Renal cortical epithelial cell (primary cell): ENCODE measurements at places on chromosomes 5 and 9. TPM values are rescaled to one million over a fixed set of nuclear protein-coding genes. Genes with fewer than 3 reads are reported as not detected.

GRCh38 chr5:19018822-19019221 lies 969.2 kb downstream of the CDH18 start:
- no peak for DNase-seq

DNA sequence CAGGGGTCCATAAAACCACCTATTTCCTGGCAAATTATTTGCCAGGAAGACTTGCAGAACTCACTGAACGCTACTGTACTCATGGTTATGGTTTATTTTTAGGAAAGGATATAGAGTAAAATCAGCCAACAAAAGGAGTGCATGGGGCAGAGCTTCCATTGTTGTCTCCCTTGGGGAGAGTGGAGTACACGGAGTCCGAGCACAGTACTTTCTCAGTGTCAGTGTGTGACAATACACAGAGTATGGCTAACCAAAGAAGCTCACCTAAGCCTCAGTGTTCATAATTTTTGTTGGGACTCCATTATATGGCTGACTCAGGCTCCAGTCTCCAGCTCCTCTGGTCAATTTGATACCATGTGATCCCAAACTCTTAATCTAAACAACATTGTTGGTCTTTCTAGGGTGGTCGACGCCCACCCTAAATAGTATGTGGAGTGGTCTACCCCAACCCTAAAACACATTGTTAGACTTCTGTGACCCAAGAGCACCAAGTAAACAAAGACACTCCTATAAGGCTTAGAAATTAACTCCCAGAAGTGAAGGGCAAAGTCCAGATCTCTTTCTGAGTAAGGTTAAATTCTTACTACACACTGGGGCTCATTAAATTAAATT lies 74.9 kb downstream of the SLC44A1 start:
- DNase-seq: no peak

DNA sequence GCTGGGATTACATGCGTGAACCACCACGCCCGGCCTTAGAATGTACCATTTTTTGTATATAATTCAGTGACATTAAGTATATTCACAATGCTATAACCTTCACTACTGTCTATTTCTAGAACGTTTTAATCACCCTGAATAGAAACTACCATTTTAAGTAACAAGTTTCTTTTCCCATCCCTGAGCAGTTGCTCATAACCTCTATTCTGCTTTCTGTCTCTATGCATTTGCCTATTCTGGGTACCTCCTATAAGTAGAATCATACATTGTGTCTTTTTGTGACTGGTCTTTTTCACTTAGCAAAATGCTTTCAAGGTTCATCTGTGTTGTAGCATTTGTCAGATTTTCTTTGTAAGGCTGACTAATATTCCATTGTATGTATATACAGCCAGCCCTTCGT lies 39.9 kb downstream of the DDX46 start:
- DNase-seq: no peak

DNA sequence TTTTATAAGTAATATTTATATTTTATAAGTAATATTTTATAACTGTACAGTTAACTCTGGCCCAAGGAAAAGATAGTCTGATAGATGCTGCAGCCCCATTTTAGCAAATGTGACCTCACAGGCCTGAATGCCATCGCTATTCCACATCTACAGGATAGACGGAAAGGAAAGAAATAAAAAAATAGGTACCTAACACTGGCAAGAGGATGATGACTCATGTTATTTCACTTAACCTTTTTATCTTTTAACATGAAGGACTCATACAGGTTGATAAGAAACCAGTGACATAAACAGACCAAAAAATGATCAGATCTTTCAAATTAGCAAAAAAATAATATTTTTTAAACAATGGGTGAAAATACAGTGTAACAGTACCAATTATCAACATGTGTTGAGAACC lies 2.7 kb downstream of the CD274 start:
- no peak for DNase-seq

GRCh38 chr5:57478826-57479225 lies 3.8 kb downstream of the ACTBL2 start:
- no peak for DNase-seq

DNA sequence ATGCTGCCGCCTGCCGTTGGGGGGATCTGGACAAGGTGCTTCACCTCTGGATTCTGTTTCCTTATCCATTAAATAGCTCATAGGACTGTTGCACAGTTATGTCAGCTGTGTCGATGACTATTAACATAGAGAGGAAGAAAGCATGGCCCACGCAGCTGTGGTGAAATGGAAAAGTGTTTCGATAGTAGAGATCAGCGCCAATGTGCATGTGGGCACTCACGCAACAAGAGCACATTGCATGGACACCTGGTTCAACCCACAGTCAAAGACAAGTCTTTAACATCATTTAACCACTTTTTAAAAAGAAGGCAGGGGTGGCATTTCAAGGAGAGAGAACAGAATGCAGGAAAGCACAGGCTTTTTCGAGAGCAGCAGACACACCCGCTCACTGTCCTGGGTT lies 107.6 kb downstream of the ADCY2 start:
- DNase-seq: no peak

- peak; percentile 44 for DNase-seq
These were observed 13.2 kb upstream of the ADRA1B start for GRCh38 chr5:159903131-159903530.

- DNase-seq: no peak
These were observed at the start of gene DPP7 for GRCh38 chr9:137114613-137115393. Gene DPP7, minus strand, starts transcription at chr9:137114733. Its CDS starts 20 bp downstream, at chr9:137114713.

DNA sequence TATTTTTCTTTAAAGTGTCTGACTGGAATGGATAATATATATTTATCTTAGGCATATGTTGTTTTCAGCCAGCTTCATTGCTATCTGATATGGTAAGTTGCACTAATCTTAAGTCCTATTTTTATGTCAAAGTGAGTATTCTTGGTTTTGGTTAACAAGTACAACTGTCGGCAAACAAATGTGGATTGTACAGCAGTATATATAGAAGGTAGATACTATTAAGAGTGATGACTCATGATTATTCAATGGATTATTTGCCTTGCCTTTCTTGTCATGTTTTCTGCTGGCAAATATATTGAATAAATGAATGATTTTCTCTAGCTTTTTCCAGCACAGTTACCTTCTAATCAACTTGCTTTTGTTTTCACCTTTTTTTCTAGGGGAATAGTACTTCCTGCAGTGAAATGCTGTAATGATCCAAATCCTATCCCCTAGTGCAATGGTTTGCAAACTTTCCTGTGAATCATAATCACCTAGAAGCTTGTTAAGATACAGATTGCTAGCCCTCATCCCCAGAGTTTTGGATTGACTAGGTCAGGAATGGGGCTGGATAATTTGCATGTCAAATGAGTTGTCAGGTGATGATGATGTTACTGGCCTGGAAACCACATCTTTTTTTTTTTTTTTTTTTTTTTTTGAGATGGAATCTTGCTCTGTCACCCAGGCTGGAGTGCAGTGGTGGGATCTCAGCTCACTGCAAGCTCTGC lies 60.8 kb upstream of the ARRDC3 start:
- no peak for DNase-seq

DNA sequence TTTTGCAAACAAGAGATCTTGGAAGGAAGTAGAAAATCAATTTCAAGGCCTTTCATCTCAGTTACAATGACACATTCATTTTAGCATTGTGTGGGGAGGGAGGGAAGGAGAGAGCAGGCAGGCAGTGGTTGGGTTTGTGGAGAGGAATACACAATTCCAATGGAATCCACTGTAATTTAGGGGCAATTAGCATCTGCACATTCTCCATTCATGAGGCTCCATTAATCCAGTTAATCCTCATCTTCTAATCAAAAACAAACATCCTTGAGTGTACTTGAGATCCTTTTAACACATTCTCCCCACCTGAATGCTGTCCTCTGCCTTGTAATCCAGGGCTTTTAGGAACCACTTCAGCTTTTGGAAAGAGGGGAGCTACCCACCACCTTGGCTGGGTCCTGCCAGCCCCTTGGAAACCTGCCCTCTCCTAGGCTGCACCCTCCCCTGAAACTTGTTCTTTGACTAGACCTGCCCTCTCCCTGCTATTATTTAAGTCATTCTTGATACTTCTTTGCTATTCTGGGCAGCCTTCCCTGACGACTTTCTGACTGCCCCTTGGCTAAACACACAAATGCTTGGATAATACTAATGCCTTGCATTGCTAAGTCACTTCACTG lies 271.2 kb downstream of the SLIT3 start:
- peak; percentile 7 for DNase-seq

- DNase-seq: no peak
These were observed 66.3 kb downstream of the ANKRD55 start for GRCh38 chr5:56166671-56167385.

DNA sequence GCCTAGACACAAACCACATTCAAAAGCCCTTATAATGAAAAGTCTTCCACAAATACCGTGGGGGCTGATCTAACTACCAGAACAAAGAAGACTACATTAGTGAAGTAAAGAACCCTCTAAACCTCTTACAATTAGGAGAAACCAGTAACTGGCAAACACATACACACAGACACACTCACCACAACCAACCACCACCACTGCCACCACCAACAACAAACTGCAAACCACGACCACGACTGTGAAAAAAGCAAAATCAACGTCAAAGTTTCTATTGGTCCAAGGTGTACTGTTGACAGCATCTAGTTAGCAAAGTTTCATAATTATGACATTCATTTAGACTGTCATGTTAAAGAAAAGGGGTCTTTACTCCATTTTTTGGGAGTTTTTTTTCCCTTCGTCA lies 2.7 kb downstream of the CDO1 start:
- DNase-seq: no peak

GRCh38 chr5:120055858-120056257 lies 408.2 kb upstream of the PRR16 start:
- DNase-seq: peak; percentile 59

LVRN gene
- 0.30 TPM in 1 of 2 replicates, not detected in the other for total RNA-seq

GFRA3 gene
- not detected in 2 replicates for total RNA-seq

FOXE1 gene
- 19.6 and 57.1 TPM in 2 replicates for total RNA-seq
